Activated naive CD4-positive, alpha-beta T cell treated with anti-CD3 and anti-CD28 coated beads, Interleukin-2, amount 50 U/mL, for 72 hours (primary cell): ENCODE measurements at places on chromosomes 2 and 18. TPM values are rescaled to one million over a fixed set of nuclear protein-coding genes. Genes with fewer than 3 reads are reported as not detected.

The SLC16A14 gene
- not detected for total RNA-seq

- no peak for DNase-seq
These were observed 135.9 kb downstream of the NCK2 start for GRCh38 chr2:105880637-105881036.

The KLHL14 gene
- not detected for total RNA-seq

The TRAF3IP1 gene
- 11.7 TPM for total RNA-seq

DNA sequence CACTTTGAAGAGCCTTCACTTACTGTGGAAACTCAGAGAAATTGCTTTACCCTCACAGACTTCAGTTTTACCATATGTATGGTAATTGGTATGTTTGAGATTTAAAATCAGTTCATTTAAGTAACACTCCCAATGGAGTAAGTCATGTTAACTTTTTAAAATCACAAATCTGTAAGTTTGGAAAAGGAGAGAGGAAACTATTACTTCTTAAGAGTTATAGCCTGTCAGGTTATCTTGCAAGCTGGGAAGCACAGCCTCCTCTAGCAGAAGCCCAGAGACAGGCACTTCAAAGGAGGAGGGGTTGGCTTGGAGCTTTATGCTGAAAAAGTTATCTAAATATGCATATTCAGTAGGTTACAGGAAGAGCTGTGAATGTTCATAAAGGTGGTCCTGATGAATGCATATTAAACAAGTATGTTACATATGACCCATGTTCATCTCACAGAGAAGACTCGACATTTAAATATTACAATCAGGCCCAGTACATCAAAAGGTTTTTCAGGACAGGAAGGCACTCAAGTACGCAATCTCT lies 102.5 kb downstream of the XRCC5 start:
- no peak for DNase-seq

- DNase-seq = no peak
These were observed 93.3 kb downstream of the THSD7B start for GRCh38 chr2:136858656-136859055.

The ALPP gene
- total RNA-seq = 0.16 TPM

DNA sequence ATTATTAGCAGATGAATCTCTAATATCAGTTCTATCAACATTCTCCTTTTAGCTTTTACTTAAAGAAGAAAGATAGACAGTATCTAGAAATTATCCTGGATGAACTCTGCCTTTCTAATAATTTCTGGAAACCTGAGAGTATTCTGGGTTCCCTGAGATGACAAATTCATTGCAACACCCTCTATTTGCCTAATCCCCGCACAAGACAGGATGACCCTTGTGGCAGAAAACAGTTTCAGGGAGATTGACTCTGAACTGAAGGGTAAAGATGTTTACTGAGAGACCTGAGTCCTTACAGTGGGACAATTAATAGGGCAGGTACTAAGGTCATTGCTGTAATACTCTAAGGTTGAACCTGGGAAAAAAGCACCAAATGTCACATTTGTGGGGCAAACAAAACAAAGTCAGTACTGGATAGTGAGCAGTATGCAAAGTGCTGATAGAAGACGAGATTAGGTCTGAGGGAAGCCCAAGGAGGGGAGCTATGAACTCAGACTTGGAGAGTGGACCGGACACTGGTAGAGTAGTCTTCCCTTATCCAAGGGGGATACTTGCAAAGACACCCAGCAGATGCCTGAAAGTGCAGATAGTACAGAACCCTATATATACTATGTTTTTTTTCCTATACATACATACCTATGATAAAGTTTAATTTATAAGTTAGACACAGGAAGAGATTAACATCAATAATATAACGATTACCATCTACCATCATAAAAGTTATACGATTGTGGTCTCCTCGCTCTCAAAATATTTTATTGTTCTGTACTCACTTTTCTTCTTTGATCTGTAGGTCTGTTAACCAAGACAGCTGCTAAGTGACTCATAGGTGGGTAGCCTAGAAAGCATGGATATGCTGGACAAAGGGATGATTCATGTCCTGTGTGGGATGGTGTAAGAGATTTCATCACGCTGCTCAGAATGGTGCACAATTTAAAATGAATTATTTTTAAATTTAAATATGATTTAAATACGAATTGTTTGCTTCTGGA lies 148.3 kb upstream of the KLHL14 start:
- DNase-seq = no peak

The RIT2 gene
- not detected for total RNA-seq

The NR4A2 gene
- total RNA-seq = 9.7 TPM

- no peak for DNase-seq
These were observed 53.5 kb upstream of the ASPRV1 start for GRCh38 chr2:70014959-70015358.

DNA sequence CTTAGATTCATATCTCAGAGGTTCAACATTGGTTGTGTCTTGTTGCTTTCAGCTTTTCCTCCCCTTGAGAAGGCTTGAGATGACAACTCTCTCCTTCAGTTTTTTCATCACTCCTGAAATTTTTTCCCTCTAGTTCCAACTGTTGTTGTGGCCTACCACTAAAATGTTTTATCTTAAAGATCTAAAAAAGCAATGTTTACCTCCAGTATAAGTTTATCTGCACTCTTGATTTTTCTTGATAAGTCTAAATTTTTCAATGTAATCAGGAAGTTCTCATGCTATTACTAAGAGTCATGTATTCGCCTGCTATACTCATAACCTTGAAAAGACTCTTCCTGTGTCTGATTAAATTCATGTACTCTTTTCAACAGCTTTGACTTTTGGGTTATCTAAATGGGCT lies 366.3 kb upstream of the TFPI start:
- no peak for DNase-seq

The DNAH7 gene
- total RNA-seq = 0.05 TPM

- no peak for DNase-seq
These were observed 147.9 kb upstream of the CAVIN2 start for GRCh38 chr2:191994749-191995148.

The RNF152 gene
- total RNA-seq = 0.59 TPM

- no peak for DNase-seq
These were observed 240.9 kb upstream of the ZNF521 start for GRCh38 chr18:25592804-25593360.

GRCh38 chr2:232781765-232782164 lies 5.4 kb upstream of the KCNJ13 start:
- DNase-seq = no peak

The ICA1L gene
- total RNA-seq = 10.0 TPM

The ROCK2 gene
- total RNA-seq = 15.4 TPM

- DNase-seq = peak; percentile 94
These were observed 219.1 kb downstream of the RTP5 start for GRCh38 chr2:242088471-242089212.

The EDAR gene
- total RNA-seq = 0.46 TPM

DNA sequence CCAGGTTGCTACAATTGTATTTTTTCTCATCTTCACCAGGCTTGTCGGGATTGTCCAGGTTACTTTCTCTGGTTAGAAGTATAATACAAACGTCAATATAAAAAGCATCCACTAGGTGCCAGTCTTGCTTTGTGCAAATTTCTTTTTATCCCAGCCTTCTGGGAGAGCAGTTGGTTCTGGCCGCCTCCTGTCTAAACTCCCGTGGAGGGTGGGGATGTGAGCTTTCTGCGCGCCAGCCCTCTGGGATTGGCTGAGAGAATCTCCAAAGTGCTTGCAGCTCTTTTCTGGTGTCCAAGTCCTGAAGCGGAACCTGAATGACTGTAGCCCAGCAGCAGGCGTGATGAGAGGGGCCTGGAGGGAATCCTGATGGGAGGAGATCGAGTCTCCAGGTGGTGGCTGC lies 22.4 kb upstream of the TOGARAM2 start:
- DNase-seq = no peak

The GATA6 gene
- not detected for total RNA-seq

The PRSS56 gene
- not detected for total RNA-seq

The CCDC102B gene
- 2.5 TPM for total RNA-seq

The RNF144A gene
- 49.3 TPM for total RNA-seq

The DNAJC27 gene
- total RNA-seq = 6.8 TPM

GRCh38 chr2:240917684-240918257 lies 11.6 kb downstream of the CROCC2 start:
- DNase-seq = peak; percentile 47

- no peak for DNase-seq
These were observed 130.9 kb downstream of the STK39 start for GRCh38 chr2:168116448-168116847.

The SYT4 gene
- total RNA-seq = not detected
